ENCODE measurements at places on chromosomes 6 and 20.

DNA sequence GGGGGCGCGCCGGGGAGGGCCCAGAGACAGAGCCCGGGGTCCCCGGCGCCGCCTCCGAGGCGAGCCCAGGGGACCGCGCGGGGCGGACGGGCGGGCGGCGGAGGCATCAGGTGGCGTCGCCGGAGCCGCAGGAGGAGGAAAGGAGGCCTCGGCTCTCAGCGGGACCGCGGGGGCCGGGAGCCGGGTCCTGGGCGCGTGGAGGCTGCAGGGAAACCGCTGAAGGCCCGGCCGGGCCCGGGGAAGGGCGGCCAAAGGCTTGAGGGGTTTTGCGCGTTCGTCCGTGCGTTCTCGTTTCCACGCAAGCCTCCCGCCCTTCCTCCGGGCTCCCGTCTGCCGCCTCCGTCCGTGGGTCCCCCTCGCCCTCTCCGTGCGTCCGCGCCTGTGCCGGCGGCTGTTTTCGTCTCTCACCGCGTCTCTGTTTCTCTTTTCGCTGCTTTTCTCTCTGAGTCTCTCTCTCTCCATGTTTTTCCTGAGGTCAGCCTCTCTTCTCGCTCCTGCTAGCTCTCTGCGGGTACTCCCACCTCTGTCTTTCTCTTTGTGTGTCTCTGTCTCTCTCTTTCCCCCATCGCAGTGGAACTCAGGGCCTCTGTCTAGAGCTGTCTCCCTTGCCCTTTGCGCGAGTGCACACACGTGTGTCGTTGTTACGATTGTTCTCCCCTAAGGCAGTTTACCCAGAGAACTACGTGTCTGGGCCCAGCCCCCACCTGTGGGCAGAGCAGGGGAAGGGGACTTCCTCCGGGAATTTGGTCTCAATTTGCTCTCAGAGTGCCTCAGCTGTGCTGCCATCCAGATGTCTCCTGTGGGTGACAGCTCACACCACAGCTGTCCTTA is 2.1 kb downstream of the IRF4 start:
- no peak for DNase-seq

- DNase-seq, result no peak
These were observed 10.7 kb downstream of the GTSF1L start for GRCh38 chr20:43716123-43716522.

DNA sequence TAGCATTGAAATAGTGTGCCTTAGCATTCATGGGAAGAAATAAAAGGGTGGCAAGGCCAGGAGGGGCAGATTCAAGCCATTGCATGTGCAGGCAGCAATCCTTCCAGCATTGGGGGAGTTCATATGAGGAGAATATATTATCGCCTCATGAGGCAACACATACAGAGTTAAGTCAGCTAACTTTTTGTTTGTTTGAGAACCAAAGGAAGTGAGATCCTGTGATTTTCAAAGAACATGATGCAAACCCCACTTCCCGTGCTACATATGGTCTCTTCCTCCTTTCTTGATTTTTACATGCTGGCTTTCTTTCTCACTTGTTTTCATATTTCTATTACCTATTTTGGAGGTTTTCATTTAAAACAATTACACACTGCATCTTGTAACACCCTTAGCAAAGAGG is 579.7 kb upstream of the ARID1B start:
- peak; percentile 23 for DNase-seq

DNA sequence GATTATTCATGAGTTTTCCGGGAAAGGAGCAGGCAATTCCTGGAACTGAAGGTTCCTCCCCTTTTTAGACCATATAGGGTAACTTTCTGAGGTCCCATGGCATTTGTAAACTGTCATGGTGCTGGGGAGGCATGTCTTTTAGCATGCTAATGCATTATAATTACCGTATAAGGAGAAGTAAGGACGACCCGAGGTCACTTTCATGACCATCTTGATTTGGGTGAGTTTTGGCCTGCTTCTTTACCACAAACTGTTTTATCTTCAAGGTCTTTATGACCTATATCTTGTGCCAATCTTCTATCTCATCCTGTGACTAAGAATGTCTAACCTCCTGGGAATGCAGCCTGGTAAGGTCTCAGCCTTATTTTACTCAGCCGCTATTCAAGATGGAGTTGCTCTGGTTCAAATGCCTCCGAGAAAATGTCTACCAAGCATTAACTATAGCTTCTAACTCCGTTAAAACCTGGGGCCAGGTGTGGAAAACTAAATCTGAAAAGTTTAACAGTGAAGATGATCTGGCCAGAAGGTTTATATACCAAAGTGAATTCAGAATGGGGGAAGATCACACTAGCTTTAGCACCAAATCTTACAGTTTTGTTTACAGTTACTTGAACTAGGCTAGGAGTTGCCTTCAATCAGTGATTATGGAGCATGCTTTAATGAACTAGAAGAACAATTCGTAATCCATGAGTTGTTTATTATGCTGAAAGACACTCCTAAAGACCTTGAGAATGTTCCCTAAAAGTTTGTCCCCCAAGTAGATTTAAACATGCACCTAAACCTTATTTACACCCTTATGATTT is 80.0 kb upstream of the TOP1 start:
- DNase-seq, result no peak

- no peak for DNase-seq
These were observed 212.6 kb upstream of the PCSK2 start for GRCh38 chr20:17014217-17014616.

DNA sequence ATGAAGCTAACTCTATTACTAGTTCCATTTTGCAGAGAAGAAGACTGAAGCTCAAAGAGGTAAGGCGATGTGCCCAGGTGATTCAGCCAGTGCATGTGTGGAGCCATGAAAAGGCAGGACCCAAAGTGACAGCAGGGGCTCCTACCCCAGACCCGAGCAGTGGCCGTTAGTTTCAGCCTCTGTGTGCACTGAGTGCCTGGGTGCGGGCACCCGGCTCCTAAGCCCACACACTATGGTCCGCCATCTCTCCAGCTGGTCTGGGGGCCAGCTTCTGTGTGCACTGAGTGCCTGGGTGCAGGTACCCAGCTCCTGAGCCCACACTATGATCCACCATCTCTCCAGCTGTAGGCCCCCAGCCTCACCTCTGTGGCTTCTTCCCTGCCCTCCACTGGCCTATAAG is 123.5 kb upstream of the CST7 start:
- DNase-seq, result no peak

DNA sequence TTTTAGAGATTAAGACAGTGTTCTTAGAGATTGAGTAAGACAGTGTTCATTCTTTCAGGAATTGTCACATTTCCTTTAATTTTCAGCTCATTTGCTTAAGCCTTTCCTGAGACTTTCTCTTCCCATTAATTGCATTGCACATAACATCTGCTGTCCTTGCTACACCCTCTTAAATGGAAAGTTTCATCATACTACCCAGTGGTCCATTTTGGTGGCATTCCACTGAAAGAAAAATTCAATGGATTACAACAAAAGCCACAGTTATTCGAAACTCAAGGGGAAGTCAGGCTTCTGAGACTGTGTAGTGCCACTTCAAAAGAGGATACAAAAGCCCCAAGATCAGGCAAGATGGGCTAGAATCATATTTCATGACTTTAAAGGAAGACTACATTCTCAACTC is 64.0 kb downstream of the RSPO3 start:
- no peak for DNase-seq

DNA sequence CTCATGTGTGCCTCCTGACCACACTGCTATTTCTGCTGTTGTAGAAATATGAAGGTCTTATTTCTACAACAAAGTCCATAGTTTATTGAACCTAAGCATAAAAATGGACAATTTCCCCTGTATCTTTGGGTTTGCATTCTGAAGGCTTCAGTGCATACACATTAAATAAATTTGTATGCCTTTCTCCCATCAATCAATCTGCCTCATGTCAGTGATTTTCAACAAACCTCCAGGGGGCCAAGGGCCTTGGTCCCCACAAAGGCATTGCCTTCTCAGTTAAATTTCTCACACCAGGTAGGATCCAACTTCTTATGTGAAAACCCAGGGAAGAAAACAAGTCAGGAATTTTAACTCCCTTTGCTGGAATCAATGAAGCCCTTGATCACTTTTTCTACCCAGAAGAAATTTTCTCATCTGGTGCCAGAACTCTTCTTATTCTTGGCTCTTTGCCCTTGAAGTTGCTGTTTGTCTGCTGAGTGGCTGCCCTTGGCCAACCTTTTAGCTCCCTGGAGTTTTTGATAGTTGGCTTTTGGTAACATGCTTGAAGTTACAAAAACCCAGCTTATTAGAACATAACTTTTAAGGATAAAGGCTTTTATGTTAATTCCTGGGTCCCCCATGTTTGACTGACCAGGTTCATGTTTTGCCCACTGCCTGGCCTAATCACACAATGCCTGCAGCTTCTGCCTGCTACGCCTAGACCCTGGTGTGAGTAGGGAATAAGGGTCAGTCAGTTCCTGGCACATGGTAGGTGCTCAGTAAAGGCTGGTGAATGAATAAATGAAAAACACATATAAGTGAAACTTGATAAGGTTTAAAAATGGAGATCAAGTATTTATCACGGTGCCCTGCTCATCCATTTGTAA is 37.0 kb downstream of the SHLD1 start:
- DNase-seq, result peak; percentile 26

- no peak for DNase-seq
These were observed 32.2 kb downstream of the CD83 start for GRCh38 chr6:14149739-14150130.

DNA sequence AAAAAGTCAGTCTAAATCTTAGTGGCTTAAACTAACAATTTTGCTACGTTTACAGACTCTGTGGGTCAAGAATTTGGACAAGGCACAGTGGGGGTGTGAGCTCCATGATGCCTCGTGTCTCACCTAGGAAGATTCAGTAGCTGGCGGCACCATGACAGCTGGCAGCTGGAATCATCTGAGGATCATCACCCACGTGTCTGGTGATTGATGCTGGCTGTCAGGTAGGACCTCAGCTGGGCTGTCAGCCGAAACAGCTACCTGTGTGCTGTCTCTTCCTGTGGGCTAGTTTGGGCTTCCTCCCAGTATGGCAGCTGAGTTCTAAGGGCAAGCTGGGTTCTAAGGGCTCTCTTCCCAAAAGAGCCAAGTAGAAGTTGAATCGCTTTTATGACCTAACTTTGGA is 26.4 kb upstream of the DLGAP4 start:
- no peak for DNase-seq

DNA sequence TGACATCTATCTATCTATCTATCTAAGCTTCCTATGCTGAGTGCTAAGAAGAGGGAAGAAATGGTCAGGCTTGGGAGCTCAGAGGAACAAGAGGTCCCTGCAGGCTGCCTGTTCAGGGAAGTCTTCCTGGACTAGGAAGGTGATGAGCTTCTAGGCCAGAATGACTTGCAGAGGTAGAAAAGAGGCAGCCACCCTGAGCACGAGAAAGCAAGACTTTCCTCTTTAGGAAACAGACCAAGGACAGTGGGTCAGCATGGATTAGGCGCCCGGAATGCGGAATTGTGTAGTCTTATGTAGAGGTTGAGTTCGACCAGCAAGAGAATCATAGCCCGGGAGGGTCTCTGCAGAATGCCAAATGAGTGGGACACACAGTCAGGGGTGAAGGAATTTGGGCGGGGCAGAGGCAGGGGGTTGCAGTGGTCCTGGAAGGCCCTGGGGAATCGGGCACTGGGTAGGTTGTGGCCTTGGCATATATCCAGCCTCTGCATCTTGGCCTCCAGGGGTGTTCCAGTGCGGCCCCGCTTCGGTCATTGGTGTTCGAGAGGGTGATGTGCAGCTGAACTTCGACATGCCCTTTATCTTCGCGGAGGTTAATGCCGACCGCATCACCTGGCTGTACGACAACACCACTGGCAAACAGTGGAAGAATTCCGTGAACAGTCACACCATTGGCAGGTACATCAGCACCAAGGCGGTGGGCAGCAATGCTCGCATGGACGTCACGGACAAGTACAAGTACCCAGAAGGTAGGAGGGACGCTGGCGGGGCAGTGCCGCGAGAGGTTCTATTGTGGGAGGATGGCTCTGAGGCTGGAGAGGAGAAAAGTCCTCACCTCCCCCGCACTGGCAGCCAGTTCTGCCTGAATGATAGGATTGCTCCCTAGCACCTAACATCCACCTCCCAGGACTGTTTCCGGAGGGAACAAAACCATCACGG is 32.1 kb downstream of the TGM3 start:
- no peak for DNase-seq
